ENCODE measurements at places on chromosomes 5 and 9.

DNA sequence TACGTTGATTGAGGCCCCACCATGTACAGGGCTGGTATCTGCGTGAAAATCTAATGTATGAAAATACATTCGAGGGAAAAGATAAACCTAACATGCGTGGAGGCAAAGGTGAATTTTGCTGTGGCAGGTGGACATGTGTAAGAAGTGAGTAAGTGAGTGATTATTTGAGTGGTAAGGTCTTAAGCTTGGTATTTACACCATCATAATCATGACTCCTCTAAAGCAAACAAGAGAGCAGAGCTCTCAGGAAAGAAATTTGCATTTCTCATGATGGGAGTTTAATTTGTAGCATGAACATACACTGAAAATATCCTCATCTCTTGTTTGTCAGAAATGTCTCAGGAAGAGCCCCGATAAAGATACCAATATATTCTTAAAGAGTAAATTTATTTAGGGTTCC, 260.6 kb downstream of the PSAT1 start:
- DNase-seq, result no peak

DNA sequence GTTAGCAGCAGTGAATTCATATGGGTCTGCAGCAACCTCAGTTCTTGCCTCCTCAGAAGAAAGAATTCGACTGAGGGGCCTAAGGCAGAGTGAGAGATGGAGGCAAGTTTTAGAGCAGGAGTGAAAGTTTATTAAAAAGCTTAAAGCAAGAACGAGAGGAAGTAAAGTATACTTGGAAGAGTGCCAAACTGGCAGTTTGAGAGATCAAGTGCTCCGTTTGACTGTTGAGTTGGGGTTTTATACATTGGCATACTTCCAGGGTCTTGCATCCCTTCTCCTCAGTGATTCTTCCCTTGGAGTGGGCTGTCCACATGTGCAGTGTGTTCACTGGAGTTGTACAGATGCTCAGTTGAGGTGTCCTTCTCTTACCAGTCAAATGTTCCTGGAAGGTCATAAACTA, 203.6 kb downstream of the SPATA31D1 start:
- no peak for DNase-seq

DNA sequence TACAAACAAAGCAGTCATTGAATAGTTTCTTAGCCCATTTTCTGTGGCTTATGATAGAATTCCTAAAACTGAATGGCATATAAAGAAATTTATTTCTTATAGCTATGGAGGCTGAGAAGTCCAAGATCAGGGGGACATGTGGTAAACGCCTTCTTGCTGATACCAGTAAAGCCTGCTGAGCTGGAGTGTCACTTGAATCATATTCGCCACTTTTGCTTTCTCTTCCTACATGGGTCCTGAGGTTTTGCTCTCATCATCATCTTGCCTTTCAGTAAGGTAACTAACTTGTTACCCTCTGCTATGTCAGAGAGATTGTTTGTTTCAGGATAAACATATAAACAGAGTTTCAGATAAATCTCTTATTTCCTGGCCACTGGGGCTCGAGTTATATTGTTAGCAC, 203.3 kb upstream of the DMRT1 start:
- DNase-seq, result no peak

DNA sequence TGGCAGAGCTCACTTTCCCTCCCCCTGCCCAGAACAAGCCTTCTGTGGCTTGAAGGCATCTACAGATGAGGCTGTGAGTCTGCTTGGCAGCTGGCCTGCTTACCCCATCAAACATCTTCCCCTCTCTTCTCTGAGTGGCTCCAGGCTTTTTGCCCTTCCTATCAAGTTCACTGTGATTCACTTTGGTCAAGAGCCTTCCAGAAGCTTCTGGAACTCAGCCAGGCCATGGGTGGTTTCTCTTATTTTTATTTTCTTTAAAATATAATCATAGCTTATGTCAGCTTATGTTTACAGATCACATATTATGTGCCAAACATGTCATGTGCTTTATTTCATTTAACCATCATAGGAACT, 267.0 kb downstream of the SEC61B start:
- no peak for DNase-seq

Data from BE2C (cell line).